ENCODE measurements at places on chromosomes 2 and 18. TPM values are rescaled to one million over a fixed set of nuclear protein-coding genes. Genes with fewer than 3 reads are reported as not detected.

DNA sequence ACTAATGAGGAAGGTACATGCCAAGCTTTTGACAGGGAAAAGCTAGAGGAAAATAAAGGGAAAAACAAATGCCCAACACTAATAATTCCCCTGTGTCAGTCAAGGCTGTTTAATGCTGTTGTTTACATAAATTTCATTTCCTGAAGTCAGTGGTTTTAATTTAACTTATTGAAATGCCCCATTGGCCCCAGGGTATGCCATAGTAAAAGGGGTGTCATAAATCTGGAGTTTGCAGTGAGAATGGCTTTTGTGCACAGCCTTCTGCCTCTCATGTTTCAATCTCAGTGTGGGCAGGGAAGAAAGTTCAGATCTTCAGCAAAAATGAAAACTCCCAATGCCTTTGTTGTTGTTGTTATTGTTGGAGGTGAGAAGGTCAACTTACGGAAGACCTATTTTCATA, 550.1 kb upstream of the DCC start:
- no peaks in the 10 kb centered on the region for H3K36me3 ChIP-seq
- no peak overlapping the region for H3K4me3 ChIP-seq
- no peak overlapping the region for H3K27ac ChIP-seq
- H3K4me1 ChIP-seq: no peaks in the 10 kb centered on the region
- H3K27me3 ChIP-seq: no peaks in the 10 kb centered on the region

GRCh38 chr2:43400508-43400907, 174.1 kb upstream of the ZFP36L2 start:
- H3K27ac ChIP-seq: no peak overlapping the region
- peaks cover 3% of the 10 kb centered on the region for H3K36me3 ChIP-seq
- peaks cover 14% of the 10 kb centered on the region for H3K4me1 ChIP-seq
- no peak overlapping the region for H3K4me3 ChIP-seq
- no peak for DNase-seq
- no peaks in the 10 kb centered on the region for H3K27me3 ChIP-seq

DNA sequence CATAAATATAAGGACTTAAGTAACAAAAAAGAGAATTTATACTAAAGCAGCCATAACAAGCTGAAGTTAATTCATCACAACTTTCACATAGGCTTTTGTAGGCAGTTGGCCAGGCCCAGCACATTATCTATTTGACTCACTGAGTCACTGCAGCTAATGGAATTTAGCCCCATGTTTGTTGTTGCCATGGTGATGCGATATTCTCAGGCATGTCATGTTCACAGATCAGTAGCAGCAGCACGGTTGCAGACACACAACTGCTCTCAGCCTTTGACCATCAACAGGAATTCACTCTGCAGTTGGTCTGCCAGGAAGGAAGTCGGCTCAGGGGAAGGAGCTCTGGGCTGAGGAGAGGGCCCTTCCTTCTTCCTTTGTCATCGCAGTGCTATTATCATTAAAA, 639.8 kb downstream of the TMEM182 start:
- H3K4me1 ChIP-seq: no peaks in the 10 kb centered on the region
- no peaks in the 10 kb centered on the region for H3K27me3 ChIP-seq
- H3K27ac ChIP-seq: no peak overlapping the region
- H3K36me3 ChIP-seq: no peaks in the 10 kb centered on the region

- H3K4me1 ChIP-seq: no peaks in the 10 kb centered on the region
- no peak overlapping the region for H3K27ac ChIP-seq
- H3K36me3 ChIP-seq: no peaks in the 10 kb centered on the region
- no peak for DNase-seq
- H3K27me3 ChIP-seq: no peaks in the 10 kb centered on the region
Observed at GRCh38 chr2:54249629-54250028, 6.4 kb downstream of the TSPYL6 start.

DNA sequence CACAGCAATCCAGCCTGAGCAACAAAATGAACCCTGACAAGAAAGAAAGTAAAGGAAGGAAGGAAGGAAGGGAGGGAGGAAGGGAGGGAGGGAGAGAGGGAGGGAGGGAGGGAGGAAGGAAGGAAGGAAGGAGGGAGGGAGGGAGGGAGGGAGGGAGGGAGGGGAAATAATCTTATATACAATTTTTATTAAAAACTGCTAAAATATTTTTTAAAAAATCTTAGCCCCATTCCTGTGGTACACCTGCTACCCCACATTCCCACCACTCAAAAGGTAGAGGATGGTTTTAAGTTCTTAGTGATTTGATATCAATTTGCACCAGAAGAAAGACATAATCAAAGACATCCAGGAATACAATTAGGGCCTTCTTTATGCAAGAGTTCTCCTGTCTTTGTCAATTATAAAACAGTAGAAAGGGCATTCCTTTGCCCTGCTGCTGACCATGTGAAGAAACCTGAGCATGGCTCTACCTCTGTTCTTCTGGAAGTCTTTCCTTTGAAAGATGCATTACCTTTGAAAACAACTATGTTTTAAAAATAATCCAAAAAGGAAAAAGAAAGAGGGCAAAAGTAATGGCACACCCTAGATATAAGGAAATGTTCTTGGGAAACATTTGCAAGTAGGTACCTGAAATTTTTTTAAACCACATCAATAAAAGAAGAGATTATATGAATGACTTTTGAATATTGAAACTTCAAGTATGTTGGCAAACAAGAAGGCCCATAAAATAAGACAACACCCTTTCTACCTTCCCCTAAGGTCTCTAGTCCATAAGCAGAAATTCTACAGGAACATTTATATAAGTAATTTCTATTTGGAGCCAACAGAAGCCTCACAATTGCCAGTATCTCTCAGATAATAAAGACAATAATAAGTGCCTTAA, 33.7 kb upstream of the ACVR2A start:
- no peak overlapping the region for H3K27ac ChIP-seq
- H3K27me3 ChIP-seq: no peaks in the 10 kb centered on the region
- no peak overlapping the region for H3K4me3 ChIP-seq
- H3K4me1 ChIP-seq: no peaks in the 10 kb centered on the region

GRCh38 chr18:55401638-55402191, 186.3 kb downstream of the TCF4 start:
- H3K36me3 ChIP-seq: no peaks in the 10 kb centered on the region
- H3K4me3 ChIP-seq: no peak overlapping the region
- no peaks in the 10 kb centered on the region for H3K27me3 ChIP-seq
- no peak for DNase-seq

- no peak overlapping the region for H3K27ac ChIP-seq
- no peaks in the 10 kb centered on the region for H3K27me3 ChIP-seq
- no peak for DNase-seq
Observed at GRCh38 chr2:63734510-63734909, 107.2 kb upstream of the UGP2 start.

GRCh38 chr2:119327431-119327830, 39.2 kb downstream of the C2orf76 start:
- no peaks in the 10 kb centered on the region for H3K36me3 ChIP-seq
- H3K4me1 ChIP-seq: peaks cover 12% of the 10 kb centered on the region
- no peak overlapping the region for H3K27ac ChIP-seq
- no peak overlapping the region for H3K4me3 ChIP-seq

DNA sequence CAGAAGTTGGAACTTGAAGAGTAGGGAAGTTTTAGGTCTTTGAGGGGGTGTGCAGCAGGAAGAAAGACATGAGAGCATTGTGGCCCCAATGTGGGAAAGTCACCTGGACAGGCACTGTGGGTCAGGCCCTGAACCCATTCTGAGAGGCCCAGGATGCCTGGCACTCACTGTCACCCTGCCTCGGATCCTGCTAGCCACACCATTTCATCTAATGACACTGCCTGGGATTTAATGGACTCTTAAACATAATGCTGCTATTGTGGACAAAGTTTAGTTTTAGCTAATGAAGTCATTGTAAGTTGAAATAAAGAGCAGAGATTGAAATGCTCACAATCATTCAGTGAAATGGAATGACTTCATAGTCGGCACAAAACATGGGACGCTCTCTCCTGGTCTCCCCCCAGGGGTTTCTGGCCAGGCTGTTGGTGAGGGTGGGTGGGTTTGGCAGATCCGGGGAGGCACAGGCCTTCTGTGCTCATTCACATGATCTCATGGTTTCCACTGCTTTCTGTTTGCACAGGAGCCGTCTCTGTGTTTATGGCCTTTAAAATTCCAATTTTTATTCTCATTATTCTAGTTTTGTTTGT, 141.8 kb upstream of the KLHL29 start:
- H3K27ac ChIP-seq: no peak overlapping the region
- no peaks in the 10 kb centered on the region for H3K4me1 ChIP-seq
- no peaks in the 10 kb centered on the region for H3K36me3 ChIP-seq
- no peaks in the 10 kb centered on the region for H3K27me3 ChIP-seq
- H3K4me3 ChIP-seq: no peak overlapping the region

DNA sequence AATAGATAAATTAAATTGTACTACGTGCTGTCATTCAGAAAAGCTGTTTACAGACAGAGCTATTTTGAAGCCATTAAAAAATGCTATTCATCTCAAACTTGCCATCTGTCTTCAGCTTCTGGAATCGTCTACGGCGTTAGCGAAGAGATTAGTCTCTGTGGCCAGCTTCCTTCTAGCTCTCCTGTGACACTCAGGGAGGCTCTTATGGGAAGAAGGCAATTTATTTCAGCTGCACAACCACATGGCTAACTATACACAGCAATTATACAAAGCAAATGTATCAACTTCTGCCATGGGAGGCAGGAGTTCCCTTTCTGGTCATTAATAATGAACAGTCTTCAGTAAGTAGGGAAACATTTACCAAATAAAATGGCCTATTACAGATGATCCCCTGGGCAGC, 6.3 kb downstream of the CTAGE1 start:
- H3K4me3 ChIP-seq: no peak overlapping the region
- H3K4me1 ChIP-seq: no peaks in the 10 kb centered on the region
- H3K27me3 ChIP-seq: no peaks in the 10 kb centered on the region
- H3K36me3 ChIP-seq: no peaks in the 10 kb centered on the region

GRCh38 chr2:140502951-140503630, 1627.7 kb downstream of the LRP1B start:
- no peaks in the 10 kb centered on the region for H3K27me3 ChIP-seq
- H3K4me1 ChIP-seq: no peaks in the 10 kb centered on the region
- H3K36me3 ChIP-seq: no peaks in the 10 kb centered on the region
- no peak overlapping the region for H3K27ac ChIP-seq
- no peak for DNase-seq

DNA sequence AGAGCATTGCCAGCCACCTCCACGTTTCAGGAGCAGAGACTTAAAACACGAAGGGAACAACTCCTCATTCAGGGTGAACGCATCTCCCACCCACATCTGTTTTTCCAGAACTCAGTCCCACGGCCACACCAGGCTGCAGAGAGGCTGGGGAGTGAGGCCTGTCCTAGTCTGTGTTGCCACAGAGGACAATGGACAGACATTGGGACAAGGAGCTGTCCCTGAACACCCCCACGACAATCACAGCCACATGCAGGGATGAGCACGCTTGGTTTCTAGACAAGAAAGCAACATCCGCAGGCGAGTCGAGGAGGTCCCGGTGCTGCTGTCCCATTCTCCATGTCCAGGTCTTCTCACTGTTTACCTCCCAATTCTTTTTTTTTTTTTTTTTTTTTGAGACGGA, 167.4 kb downstream of the EIPR1 start:
- H3K4me3 ChIP-seq: no peak overlapping the region
- no peaks in the 10 kb centered on the region for H3K27me3 ChIP-seq
- H3K4me1 ChIP-seq: no peaks in the 10 kb centered on the region
- no peak for DNase-seq

DNA sequence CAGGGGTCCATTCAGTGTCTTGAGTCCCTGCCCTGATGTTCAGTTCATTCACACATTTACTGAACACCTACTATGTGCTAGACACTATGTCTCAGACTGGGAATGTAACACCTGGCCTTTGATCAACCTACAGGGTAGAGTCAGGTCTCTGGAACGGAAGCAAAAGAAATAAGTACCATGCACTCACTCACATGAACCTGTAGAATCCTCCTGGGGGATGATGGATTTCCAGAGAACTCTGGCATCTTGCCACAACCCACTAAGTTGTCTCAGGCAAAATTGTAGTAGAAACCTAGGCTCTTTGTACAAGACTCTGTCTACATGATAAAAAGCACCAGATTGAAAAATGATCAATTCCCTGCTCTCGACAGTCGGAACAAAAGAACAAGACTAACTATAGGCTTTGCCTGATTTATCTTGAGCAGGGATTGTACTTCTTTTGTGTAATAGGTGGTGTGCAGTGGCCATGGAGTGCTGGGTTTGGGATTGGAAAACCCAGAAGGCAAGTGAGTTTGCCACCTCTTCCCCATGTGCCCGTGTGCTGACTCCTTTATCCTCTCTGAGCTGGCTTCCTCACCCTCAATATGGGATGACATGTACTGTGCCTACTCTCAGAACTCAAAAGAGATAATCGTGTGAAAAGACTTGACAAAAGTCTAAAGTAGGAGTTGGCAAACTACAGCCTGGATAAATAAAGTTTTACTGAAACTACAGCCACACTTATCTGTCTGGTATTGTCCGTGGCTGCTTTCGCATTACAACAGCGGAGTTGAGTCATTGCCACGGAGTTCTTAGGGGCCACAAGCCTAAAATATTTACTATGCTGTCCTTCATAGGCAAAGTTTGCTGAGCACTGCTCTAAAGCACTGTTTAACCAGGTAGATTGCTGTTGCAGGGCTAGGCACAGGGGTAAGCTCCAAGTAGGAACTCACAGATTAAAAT, 4.4 kb downstream of the CAPN14 start:
- no peaks in the 10 kb centered on the region for H3K27me3 ChIP-seq
- no peak overlapping the region for H3K4me3 ChIP-seq

GRCh38 chr2:39728941-39729351, 50.1 kb downstream of the THUMPD2 start:
- DNase-seq: no peak
- H3K4me1 ChIP-seq: no peaks in the 10 kb centered on the region
- H3K27ac ChIP-seq: no peak overlapping the region
- no peak overlapping the region for H3K4me3 ChIP-seq

- H3K27ac ChIP-seq: no peak overlapping the region
Observed at GRCh38 chr2:38634684-38635083, 31.2 kb upstream of the GALM start.

DNA sequence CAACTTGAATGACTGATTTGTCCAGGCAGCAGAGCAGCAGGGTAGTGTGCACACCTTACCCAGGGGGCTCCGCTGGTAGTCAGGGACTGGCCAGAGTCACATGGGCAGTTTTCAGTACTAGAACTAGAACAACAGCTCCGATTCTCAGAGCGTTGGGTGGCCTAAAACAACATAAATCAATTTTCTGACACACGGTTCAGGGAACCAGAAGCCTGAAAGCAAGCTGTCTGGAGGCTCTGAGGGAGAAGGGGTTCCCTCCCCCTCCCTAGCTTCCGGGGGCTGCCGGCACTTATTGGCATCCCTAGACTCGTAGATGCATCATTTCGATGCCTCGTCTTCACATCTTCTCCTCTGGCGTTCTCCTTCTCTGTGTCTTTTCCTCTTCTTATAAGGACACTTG, 13.4 kb upstream of the ITGB6 start:
- no peak overlapping the region for H3K4me3 ChIP-seq
- no peak for DNase-seq
- peaks cover 46% of the 10 kb centered on the region for H3K4me1 ChIP-seq
- no peaks in the 10 kb centered on the region for H3K27me3 ChIP-seq

AGAP1 gene
- 13.5 TPM for polyA plus RNA-seq

TFPI gene
- polyA plus RNA-seq: 1.1 TPM

GPR75 gene
- 2.7 TPM for polyA plus RNA-seq

CAPN14 gene
- 2.2 TPM for polyA plus RNA-seq

GAREM2 gene
- 0.17 TPM for polyA plus RNA-seq

REG1B gene
- not detected for polyA plus RNA-seq

NPPC gene
- polyA plus RNA-seq: not detected

CAPN13 gene
- 0.09 TPM for polyA plus RNA-seq

CPO gene
- 0.25 TPM for polyA plus RNA-seq

CLASP1 gene
- 16.3 TPM for polyA plus RNA-seq
